Transverse colon (tissue), 4 donors: ENCODE measurements at places on chromosomes 3 and 15. TPM values are rescaled to one million over a fixed set of nuclear protein-coding genes. Genes with fewer than 3 reads are reported as not detected.

DNA sequence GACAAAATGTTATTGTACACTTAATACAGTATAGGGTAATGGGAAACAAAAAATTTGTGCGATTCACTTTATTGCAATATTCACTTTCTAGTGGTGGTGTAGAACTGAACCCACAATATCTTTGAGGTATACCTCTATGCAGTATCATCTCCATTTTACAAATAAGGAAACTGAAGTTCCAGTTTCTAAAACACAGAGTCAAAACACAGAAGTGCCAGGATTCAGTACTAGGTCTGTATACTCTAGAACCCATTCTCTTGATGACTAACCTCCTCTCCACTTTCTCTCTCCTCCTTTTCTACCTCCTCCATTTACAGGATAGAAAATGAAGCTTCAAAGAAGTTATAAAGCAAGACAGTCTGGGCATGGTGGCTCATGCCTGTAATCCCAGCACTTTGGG, 62.2 kb downstream of the MB21D2 start:
- DNase-seq, result no peak
- no peaks in the 10 kb centered on the region for H3K27me3 ChIP-seq
- no peaks in the 10 kb centered on the region for H3K36me3 ChIP-seq
- H3K27ac ChIP-seq, result no peak overlapping the region
- peaks cover 31% of the 10 kb centered on the region for H3K4me1 ChIP-seq

DNA sequence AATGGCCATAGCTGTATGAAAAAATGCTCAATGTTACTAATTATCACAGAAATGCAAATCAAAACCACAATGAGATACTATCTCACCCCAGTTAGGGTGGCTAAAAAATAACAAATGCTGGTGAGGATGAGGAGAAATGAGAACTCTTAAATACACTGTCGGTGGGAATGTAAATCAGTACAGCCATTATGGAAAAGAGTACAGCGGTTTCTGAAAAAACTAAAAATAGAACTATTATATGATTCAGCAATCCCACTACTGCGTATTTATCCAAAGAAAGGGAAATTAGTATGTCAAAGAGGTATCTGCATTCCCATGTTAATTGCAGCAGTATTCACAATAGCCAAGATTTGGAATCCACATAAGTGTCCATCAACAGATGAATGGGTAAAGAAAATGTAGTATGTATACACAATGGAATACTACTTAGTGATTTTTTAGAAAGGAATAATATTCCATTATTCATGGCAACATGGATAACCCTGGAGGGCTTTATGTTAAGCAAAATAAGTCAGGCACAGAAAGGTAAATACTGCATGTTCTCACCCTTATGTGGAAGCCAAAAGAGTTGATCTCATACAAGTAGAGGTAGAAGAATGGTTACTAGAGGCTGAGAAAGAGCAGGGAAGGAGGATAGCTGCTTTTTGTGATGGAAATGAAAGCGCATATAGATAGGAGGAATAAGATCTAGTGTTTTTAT, 35.0 kb downstream of the SERP1 start:
- DNase-seq, result no peak
- H3K27ac ChIP-seq, result no peak overlapping the region
- no peaks in the 10 kb centered on the region for H3K36me3 ChIP-seq
- H3K27me3 ChIP-seq, result no peaks in the 10 kb centered on the region

- no peak overlapping the region for H3K27ac ChIP-seq
- H3K27me3 ChIP-seq, result no peaks in the 10 kb centered on the region
- H3K36me3 ChIP-seq, result no peaks in the 10 kb centered on the region
- no peak overlapping the region for H3K4me3 ChIP-seq
- no peak for DNase-seq
- H3K4me1 ChIP-seq, result no peaks in the 10 kb centered on the region
Observed at GRCh38 chr3:175287361-175287963, 428.3 kb downstream of the NAALADL2 start.

DNA sequence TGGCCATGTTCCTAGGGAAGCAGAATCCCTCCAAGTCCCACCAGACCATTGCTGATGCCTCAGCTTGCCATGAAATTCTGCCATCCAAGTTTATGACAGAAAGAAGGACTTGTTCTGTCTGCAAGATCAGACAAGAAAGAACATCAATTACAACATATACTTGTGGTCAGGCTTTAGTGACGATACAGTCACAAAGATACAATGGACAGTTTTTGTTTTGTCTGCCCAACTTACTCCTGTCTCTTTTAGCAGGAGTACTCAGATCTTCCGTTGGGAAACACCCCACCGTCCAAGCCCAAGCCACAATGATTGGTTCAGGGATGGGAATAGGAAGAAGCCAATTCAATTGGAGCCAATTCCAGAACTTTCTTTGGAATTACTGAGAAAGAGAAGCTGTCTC, 15.7 kb downstream of the KLHL6 start:
- H3K36me3 ChIP-seq, result no peaks in the 10 kb centered on the region
- no peak for DNase-seq
- no peaks in the 10 kb centered on the region for H3K27me3 ChIP-seq
- H3K4me1 ChIP-seq, result no peaks in the 10 kb centered on the region

DNA sequence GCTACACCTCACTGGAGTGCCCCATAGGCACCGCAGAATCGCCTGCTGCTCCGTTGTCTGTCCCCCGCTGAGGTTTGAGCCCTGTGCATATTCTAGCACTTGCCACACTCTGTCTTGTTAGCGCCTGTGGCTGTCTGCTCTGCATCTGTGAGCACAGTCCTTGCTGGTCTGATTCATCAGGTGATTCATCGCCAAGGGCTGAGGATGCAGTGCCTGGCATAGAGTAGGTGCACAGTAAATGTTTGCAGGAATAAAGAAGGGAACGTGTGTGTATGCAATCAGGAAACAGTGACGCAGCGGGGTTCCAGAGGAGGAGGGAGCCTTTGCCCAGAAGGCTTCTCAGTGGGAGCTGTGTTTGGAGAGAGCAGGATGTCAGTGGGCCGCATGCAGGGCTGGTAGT, 124.0 kb upstream of the PLXNA1 start:
- no peaks in the 10 kb centered on the region for H3K4me1 ChIP-seq
- no peaks in the 10 kb centered on the region for H3K27me3 ChIP-seq
- no peak for DNase-seq
- H3K27ac ChIP-seq, result no peak overlapping the region

GRCh38 chr3:52891164-52891563, 6.2 kb downstream of the STIMATE start:
- no peak overlapping the region for H3K27ac ChIP-seq
- peaks cover 15% of the 10 kb centered on the region for H3K4me1 ChIP-seq
- no peak for DNase-seq
- H3K36me3 ChIP-seq, result no peaks in the 10 kb centered on the region
- no peak overlapping the region for H3K4me3 ChIP-seq

- H3K27ac ChIP-seq, result no peak overlapping the region
- no peak overlapping the region for H3K4me3 ChIP-seq
- no peaks in the 10 kb centered on the region for H3K36me3 ChIP-seq
- no peaks in the 10 kb centered on the region for H3K27me3 ChIP-seq
- no peaks in the 10 kb centered on the region for H3K4me1 ChIP-seq
Observed at GRCh38 chr3:13168391-13168790, 95.2 kb upstream of the IQSEC1 start.

GRCh38 chr3:154062513-154062912, 58.7 kb upstream of the ARHGEF26 start:
- no peaks in the 10 kb centered on the region for H3K4me1 ChIP-seq
- no peak for DNase-seq
- H3K27me3 ChIP-seq, result no peaks in the 10 kb centered on the region
- no peaks in the 10 kb centered on the region for H3K36me3 ChIP-seq

DNA sequence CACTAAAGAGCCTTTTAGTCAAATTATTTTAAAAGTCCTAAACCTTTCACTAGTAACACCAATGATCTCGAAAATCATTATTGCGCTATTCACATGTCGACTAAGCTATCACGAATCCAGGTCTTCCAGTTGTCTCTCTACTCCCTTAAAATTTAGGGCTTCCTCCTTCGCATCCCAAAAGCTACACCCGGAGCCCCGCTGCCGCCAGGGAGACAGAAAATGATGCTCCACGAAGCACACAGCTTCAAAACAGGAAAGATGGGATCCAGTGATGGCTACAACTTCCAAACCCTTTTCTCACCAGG, 253 bp downstream of the IFT80 start:
- no peaks in the 10 kb centered on the region for H3K36me3 ChIP-seq
- no peak for DNase-seq
- no peaks in the 10 kb centered on the region for H3K27me3 ChIP-seq
- H3K4me3 ChIP-seq, result peak overlapping the region; percentile 84

- no peaks in the 10 kb centered on the region for H3K27me3 ChIP-seq
- H3K27ac ChIP-seq, result no peak overlapping the region
- H3K36me3 ChIP-seq, result no peaks in the 10 kb centered on the region
- no peaks in the 10 kb centered on the region for H3K4me1 ChIP-seq
Observed at GRCh38 chr3:132535575-132536441, 61.3 kb upstream of the ACKR4 start.

DNA sequence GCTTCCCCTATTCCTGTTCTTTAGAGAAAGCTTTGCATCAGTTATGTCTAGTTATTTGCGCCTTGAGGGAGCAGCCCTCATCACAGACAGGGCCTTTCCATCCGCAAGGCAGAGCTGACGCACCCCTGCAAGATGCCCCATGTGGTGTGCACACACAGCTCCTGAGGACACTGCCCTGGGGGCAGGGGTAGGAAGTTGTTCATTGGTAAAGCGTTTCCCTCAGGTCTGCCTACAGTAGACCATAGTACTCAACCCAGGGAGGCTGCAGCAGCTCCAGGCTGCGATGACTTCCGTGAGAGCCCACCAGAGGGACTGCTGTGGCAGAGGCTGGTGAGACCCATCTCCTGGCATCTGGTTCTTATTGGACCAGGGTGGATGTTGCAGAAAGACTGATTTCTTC, 55.1 kb upstream of the PLXNA1 start:
- no peak overlapping the region for H3K27ac ChIP-seq
- no peaks in the 10 kb centered on the region for H3K36me3 ChIP-seq
- peaks cover 11% of the 10 kb centered on the region for H3K4me1 ChIP-seq
- H3K4me3 ChIP-seq, result no peak overlapping the region
- H3K27me3 ChIP-seq, result no peaks in the 10 kb centered on the region

- DNase-seq, result peak; percentile 20
- no peaks in the 10 kb centered on the region for H3K27me3 ChIP-seq
- no peak overlapping the region for H3K4me3 ChIP-seq
- H3K36me3 ChIP-seq, result no peaks in the 10 kb centered on the region
- no peaks in the 10 kb centered on the region for H3K4me1 ChIP-seq
Observed at GRCh38 chr15:78604420-78604819, 16.4 kb downstream of the CHRNA3 start.

- no peak for DNase-seq
- H3K36me3 ChIP-seq, result no peaks in the 10 kb centered on the region
- H3K27ac ChIP-seq, result no peak overlapping the region
- no peaks in the 10 kb centered on the region for H3K27me3 ChIP-seq
- H3K4me1 ChIP-seq, result peaks cover 8% of the 10 kb centered on the region
- no peak overlapping the region for H3K4me3 ChIP-seq
Observed at GRCh38 chr3:118537454-118537853, 497.2 kb downstream of the IGSF11 start.

- H3K4me3 ChIP-seq, result no peak overlapping the region
- H3K4me1 ChIP-seq, result no peaks in the 10 kb centered on the region
Observed at GRCh38 chr3:166444336-166444735, 607.1 kb upstream of the BCHE start.

DNA sequence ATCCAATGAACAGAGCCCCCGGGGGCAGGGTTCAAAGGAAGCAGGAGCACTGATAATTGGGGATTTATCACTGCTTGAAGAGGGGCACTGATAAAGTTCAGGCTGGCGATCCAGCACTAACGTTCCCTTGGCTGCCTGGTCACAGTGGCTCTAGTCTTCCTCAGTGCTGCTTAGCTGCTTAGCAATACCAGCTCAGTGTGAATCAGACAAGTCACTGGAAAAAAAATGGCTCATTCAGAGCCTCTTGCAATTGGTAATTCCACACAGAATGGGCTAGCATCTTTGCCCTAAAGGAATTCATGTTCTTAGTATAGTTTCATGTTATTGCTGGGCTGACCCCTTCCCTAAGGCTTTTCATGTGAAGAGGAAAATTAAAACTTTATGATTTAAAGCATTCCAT, 95.7 kb upstream of the SLC2A2 start:
- H3K27me3 ChIP-seq, result no peaks in the 10 kb centered on the region
- no peak overlapping the region for H3K27ac ChIP-seq
- no peak overlapping the region for H3K4me3 ChIP-seq
- H3K4me1 ChIP-seq, result no peaks in the 10 kb centered on the region
- H3K36me3 ChIP-seq, result peaks cover 26% of the 10 kb centered on the region

ATP2C1 gene
- 53.2 TPM for total RNA-seq

MNS1 gene
- 0.40 TPM for total RNA-seq

ZNF620 gene
- 8.0 TPM for total RNA-seq

TRIM71 gene
- not detected for total RNA-seq

GOLGA6L4 gene
- 2.6 TPM for total RNA-seq

CASR gene
- total RNA-seq, result 0.37 TPM

ESYT3 gene
- 6.0 TPM for total RNA-seq

SETD2 gene
- total RNA-seq, result 54.3 TPM
